DMS79 treated with DMSO at 0.1 percent for 48 hours (cell line): ENCODE measurements at places on chromosomes 13 and 19.

DNA sequence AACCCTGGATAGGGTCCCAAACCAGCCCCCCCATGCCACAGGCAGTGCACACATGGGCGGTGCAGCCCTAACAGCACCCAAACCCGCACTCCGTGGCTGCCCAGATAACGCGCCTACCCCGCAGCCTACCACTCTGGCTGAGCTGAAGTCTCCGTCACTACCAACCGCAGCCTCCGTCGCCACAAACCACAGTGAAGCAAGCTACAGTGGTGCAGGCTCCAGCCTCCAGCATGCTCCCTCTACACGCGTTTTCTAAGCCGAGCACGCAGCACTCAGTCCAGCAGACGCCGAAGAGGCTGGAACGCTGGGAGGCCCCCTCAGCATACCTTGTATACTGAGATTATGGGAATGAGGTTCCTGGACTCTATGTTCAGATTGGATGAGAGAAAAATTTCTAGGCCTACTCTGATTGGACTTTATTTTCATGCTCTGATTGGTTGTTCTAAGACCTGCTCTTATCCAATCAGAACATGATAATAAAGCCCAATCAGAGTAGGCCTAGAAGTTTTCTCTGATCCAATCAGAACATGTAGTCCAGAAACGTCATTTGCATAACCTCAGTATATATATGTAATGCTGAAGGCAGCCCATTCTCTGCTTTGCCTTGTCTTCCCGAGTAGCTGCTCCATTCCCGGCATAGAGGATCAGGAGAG, 56.7 kb upstream of the C1QTNF9B start:
- no peak for DNase-seq

DNA sequence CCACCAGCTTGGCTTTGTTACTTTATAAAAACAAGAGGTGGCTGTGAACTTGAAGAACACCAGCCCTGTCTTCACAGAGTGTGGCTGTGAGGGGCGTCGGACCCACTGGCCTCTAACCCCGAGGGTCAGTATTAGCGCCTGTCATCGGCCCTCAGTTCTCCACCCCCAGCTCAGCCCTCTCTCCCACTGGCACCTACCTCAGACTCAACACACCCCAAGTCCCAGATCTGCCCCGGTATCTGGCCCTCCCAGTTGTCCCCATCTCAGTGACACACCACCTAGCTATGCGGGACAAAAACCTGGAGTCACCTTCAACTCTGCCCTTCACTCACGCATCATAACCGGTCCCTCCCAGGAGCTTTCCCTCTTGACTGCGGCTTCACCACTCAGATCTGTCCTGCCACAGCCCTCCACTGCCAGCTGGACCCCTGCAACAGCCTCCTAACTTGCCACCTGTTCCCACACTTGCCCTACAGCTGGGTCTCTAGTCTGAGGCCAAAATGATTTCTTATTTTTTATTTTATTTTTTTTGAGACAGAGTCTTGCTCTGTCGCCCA, 45.4 kb downstream of the PEPD start:
- no peak for DNase-seq

DNA sequence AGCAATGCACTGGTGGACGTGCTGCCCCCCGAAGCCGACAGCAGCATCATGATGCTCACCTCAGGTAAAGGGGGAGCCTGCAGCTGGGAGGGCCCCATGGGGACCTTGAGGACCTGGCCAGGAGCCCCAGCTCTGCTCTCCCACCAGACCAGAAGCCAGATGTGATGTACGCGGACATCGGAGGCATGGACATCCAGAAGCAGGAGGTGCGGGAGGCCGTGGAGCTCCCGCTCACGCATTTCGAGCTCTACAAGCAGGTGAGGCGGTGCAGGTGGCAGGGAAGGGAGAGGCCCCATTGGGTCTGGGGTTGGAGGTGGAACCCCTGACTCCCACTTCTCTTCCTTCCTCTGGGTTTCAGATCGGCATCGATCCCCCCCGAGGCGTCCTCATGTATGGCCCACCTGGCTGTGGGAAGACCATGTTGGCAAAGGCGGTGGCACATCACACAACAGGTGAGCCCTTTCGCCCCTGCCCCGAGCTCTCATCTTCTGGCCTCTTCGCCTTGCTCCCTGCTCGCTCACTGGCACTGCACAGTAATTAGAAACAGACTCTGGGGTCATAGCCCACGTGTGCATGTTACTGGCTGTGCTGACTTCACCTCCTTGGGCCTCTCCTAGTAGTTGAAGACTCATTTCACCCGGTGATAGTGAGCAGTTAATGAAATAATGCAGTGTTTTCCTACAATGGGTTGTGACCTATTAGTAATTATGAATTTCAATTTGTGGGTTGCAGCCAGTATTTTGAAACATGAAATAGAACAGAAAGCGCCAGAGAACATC, 3.6 kb downstream of the PSMC4 start:
- no peak for DNase-seq

DNA sequence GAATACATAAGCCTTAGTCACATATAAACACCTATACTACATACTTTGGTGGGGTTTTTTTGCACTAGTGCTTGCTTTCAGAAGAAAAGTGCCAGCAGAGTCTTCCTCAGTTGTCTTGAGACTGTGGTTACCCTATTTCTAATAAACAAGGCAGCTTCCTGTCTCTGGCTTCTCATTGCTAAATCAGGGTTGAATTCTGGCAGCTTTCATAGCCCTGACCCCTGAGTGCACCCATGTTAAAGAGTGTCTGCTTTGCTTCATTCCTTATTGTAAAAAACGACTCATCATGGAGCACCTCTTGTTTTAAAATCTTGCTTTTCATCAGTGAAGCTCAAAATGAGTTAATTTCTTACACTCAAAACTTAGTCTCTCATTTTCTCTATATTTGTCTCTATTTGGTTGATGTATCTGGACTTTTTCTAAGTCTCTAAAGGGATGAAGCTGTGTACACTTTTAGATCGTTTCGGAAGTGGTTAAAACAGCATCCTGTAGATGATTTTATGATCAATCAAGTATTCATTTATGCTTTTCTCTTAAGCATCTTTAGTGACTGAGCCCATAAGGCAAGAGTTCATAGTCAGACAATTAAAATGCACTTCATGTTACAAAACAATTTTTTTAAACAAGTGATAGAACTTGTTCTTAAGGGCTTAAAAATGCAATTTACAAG, 72.1 kb downstream of the KLF12 start:
- DNase-seq = no peak

GRCh38 chr19:39270036-39270871, 2.1 kb downstream of the IFNL2 start:
- no peak for DNase-seq

DNA sequence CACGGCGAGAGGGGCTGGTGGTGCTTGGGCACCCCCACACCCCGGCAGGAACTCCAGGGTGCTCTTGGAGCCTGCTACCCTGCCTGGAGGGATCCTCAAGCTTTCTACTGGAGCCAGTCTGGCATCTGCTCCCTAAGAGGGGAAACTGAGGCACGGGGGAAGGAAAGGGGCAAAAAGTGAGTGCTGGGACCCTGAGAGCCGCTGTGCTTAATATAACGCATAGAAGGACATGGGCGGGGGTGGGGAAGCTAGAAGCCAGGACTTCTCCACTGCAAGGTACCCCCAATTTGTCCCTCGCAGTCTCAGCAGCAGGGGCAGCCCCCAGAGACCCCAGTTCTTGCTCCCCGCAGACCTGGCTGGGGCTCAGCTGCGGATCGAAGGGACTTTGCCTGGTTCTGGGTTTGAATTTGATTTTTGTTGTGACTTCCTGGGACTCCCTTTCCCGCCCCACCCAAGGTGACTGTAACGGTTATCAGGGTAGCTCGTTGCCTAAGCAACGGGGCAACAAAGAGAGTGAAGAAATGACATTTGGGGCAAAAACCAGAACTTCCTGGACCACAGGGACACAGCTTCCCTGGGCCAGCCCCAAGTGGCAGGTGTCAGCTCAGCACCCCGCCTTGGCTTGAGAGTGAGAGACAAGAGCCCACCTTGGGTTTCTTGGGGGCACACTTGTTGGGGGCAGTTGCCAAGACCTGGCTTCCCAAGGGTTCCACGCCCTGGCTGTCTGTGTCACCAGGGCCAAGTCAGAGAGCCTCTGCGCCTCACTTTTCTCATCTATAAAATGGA, 638 bp downstream of the ADGRE5 start:
- no peak for DNase-seq

GRCh38 chr13:73676550-73677047, 457.6 kb downstream of the KLF12 start:
- no peak for DNase-seq

DNA sequence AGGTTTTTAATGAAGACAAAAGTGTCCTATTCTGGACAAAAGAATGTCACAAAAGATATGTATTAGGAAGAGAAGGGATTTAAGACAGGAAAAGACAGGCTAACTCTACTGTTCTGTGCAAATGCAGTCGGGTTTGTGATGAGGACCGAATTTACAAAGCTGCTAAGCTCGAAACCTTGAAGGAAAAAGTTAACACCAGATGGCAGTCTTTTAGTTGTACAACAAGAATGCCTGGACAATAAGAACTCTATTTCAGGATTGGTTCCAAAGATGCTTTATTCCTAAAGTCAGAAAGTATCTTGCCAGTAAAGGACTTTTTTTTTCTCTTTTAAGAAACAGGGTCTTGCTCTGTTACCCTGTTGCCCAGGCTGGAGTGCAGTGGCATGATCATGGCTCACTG, 51.1 kb downstream of the HS6ST3 start:
- no peak for DNase-seq

DNA sequence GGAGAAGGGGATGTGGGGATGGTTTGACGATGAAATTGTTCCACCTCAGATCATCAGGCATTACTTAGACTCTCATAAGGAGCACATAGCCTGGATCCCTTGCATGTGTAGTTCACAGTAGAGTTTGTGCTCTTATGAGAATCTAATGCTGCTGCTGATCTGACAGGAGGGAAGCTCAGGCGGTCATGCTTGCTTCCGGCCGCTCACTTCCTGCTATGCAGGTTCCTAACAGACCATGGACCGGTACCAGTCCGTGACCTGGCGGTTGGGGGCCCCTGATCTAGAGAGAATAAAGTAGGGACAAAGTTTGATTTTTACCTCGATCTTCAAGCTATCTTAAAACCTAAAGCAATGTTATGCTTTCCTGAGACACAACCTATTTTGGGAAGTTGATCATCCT, 373.8 kb upstream of the ARGLU1 start:
- DNase-seq = no peak
